ENCODE measurements at places on chromosomes 11 and 22. TPM values are rescaled to one million over a fixed set of nuclear protein-coding genes. Genes with fewer than 3 reads are reported as not detected.

Gene PLXNB2
- 83.2 TPM for total RNA-seq

Gene SIK3
- total RNA-seq = 218 TPM

Gene BARX2
- 0.73 TPM for total RNA-seq

Gene YWHAH
- 987 TPM for total RNA-seq

Gene RAG2
- not detected for total RNA-seq

Gene APOC3
- total RNA-seq = not detected

Gene B4GALNT4
- total RNA-seq = 178 TPM

Gene MS4A10
- total RNA-seq = not detected

Measured in dorsolateral prefrontal cortex (tissue), 122 donors.